ENCODE measurements at places on chromosomes 13 and 19.

- DNase-seq: no peak
These were observed 5.2 kb downstream of the LILRA4 start for GRCh38 chr19:54333586-54334298.

- no peak for DNase-seq
These were observed 36.3 kb upstream of the TFDP1 start for GRCh38 chr13:113548171-113548641.

DNA sequence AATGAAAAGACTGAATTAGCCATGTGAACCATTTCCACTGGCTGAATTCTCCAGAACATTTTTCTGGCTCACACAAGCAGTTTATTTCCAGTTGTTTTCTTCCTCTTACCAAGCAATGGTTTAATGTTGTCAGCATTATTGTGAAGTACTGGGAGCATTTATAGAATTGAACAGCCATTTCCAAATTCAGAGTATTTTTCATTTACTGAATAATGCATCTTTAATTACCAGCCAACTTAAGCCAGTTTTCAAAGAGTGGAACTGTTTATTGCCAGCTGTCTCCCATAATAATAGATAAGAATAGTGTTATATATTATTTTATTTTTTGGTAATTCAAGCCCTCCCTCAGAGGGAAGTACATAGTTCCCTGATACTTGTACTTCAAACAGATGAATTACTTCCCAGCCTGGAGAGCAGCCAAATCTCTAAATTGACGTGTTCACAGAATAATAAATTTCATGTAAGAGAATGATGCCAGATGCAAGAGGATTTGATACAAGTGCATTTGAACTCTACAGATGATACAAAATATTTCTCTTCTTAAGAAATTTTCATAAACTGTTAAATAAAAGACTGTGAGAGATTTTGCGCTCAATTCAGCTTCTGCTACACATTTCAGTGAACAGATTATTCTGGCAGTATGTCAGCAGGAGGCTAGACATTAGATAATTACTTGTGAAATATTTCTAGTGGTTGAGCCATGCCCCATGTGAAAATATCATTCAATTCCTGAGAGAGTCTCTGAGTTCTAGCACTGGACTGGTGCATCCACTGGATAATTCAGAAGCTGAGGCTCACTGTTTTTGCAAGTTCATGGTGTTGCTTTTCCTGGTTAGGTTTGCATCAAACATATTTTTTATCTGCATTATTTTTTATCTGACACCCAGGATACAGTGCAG is 315.9 kb downstream of the SLC7A1 start:
- DNase-seq: no peak

DNA sequence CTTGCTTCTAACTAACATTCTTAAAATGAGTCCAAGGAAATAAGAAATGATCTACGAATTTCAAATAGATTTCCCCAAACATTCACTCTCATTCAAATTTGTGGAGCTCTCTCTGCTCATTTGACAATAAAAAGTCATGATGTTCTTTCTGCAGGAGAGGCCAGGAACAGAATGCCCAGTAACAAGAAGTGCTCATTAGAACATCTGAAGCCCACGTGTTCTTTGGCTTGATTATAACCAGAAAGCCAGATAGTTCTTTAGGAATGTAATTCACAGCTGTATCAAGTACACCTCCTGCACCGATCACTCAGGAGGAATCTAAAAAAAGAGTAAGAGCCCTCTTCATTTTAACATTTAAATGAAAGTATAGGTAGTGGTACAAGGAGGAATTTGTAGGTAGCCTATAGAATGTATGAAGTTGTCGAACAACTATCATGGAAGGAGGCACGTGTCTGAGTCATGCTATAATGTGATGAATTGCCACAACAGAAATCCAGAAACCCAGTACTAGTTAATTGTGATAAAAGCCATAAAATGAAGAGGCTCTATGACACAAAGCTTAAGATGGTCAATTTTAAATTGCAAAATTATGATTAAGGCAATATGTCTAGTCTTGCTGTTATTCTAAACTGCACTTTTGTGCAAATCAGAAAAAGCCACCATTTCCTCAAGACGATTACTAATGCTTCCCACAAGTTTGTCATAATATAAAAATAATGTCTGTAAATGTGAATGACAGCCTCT is 12.8 kb downstream of the MEDAG start:
- DNase-seq: no peak

GRCh38 chr13:22189176-22190048 is 518.5 kb downstream of the FGF9 start:
- DNase-seq: no peak

GRCh38 chr13:94548382-94548781 is 47.6 kb downstream of the TGDS start:
- DNase-seq: no peak

DNA sequence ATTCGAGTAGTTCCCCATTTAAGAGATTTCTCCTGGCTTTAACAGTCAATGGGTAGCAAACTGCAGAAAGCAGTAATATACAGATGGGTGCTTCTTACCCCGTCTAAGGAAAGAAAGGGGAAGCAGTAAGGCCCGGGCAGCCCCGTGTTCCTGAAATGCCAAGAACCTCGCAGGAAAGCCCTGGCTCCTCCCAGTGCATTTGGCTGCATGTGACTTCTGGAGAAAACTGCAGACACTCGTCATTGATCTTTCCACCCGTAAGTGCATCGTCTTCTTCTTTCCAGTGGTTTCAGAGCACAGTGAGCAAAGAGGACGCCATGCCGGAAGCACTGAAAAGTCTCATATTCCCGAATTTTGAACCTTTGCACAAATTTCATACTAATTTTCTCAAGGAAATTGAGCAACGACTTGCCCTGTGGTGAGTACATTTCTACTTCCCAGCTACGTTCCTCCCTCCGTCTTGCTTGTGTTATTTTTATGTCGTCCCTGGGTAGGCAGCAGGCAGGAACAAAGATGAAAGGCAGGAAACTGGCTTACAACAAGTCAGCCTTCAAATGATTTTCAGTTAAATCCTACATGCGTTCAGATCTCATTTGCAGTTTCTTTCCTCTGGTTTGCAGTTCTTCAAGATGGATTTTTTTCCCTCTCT is 165.2 kb downstream of the STK24 start:
- DNase-seq: no peak

- DNase-seq: no peak
These were observed 346.6 kb downstream of the RFC3 start for GRCh38 chr13:34164582-34164981.

- peak; percentile 11 for DNase-seq
These were observed 22.0 kb upstream of the UBAC2 start for GRCh38 chr13:99178636-99179035.

DNA sequence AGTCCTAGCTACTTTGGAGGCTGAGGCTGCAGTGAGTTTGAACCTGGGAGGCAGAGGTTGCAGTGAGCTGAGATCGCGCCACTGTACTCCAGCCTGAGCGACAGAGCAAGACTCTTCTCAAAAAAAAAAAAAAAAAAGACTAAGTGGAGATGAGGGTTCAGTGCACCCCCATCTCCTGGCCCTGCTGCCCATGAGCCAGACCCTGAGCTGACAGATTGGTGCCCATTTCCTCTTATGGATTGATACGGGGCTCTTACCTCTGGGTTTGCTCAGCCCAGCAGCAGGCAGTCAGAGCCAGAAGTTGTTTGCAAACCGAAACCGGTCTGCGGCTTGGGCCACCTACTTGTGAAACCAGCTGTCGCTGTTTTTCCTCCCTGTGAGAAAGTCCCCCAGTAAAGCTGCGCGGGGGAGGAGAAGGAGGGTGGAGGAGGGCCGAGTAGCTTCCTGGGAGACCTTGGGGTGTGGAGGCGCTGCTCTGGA is 36.9 kb downstream of the ARRDC2 start:
- peak; percentile 82 for DNase-seq

- DNase-seq: no peak
These were observed 6.0 kb downstream of the GPI start for GRCh38 chr19:34370983-34371382.

- no peak for DNase-seq
These were observed 13.7 kb downstream of the FAM124A start for GRCh38 chr13:51235756-51236490.

- no peak for DNase-seq
These were observed 65.3 kb downstream of the ABCC4 start for GRCh38 chr13:95235974-95236373.

GRCh38 chr19:41928754-41929535 is 696 bp upstream of the ERFL start:
- DNase-seq: no peak

GRCh38 chr19:48481846-48482639 is 12.9 kb downstream of the CYTH2 start:
- no peak for DNase-seq

DNA sequence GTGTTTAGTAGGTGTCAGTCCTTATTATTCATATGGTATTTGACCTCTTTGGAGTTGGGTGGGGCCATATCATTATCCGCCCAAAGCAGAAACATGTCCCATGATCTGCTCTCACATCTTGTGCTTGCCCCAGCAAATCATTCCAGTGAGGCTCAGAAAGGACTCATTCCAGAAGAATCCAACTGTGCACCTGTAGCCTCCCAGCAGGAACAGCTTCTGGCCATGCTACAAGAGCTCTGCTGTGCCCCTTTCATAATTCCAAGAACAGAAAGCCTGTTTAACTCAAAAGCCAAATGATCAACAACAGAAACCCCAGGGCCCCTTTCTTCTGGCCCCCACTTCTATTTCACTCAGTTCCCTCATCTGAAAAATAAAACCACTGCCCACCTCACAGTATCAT is 673.1 kb downstream of the DIAPH3 start:
- DNase-seq: no peak

DNA sequence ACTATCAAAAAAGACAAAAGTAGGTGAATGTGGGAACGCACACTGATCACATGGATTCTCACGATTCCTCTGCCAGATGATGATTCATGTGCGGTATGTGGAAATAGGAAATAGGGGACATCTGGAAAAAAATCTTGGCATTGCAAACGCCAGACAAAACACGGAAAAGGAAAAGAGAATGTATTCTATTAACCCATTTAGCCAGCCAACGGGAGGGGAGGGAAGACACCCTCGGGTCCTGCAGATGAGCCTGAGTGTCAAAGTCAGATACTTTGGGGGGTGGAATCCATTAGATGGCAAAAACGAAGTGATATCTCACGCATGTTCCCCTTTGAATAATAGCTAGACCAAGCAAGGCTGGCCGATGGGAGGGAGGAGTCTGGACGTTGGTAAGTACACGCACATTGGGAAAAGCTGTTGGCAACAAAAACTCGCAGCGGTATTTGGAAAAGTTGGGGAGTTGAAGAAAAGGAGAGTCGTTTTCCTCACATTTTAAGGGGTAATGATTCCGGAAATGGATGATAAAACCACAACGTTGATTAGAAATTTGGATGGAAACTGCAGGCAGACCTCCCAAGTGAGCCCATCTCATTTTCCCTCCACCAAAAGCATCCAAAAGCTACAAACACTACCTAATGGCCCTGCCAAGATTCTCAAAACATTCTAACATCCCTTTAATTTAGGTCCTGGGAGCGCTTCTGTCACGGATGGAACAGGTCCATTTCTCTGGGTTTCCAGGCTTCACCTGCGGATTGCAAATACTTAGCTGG is 73.6 kb downstream of the COL4A1 start:
- DNase-seq: no peak

DNA sequence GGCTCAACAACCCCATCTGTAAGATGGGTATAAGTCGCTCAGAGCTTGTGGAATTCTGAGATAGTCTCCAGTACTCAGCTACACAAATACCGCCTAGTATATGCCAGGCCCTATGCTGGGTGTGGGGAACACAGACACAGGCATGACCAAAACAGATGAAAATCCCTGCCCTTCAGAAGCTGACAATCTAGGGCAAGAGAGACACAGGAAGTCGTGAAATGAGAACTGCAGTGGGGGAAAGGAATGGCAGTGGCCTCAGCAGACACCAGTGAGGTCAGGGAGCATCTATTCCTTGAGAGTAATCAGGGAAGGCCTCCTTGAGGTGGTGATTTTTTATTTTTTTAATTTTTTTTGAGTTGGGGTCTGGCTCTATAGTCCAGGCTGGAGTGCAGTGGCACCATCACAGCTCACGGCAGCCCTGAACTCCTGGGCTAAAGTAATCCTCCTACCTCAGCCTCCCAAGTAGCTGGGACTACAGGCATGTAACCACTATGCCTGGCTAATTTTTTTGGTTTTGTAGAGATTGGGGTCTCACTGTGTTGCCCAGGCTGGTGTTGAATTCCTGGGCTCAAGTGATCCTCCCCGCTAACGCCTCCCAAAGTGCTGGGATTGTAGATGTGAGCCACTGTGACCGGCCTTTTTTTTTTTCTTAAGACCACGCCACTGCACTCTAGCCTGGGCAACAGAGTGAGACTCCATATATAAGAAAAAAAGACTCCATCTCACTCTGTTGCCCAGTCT is 3.2 kb downstream of the TMIGD2 start:
- no peak for DNase-seq

- DNase-seq: no peak
These were observed 88.1 kb downstream of the TSC22D1 start for GRCh38 chr13:44487989-44488388.

GRCh38 chr13:113828282-113828825 is 35.5 kb downstream of the GAS6 start:
- DNase-seq: no peak

DNA sequence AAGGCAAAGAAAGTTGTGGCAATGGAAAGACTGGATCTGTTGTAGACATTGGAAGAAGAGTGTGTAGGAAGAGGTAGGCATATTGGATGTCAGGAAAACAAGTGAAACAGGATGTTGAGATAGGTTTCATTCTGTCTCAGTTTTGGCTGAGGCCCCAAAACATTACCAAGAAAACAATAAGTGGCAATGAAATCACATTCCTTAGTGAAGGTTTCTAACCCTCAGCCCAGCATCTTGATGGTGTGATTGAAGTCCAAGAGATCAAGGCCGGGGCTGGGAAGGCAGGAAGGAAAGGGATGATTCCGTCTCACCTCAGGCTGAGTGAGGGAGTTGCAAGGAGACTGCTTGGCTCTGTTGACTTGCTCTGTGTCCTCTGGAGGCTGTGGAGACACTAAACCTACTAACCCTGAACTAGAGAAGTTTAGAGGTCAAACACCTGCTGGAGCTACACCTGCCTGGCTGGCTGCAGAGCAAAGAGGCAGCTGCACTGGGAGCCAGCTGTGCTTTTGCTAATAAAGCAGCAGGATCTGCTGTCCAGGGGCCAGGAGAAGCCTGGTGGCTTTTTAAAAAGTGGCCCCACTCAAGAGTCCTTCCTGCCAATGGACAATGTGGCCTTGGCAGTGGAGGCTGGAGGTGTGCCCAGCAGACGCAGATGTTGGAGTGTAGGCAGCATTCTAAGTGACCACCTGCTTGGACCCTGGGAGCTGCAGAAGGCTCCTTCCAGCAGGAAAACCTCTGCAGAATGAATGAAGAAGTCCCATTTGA is 53.6 kb downstream of the DGKH start:
- no peak for DNase-seq

- no peak for DNase-seq
These were observed 68.5 kb upstream of the GTF3A start for GRCh38 chr13:27355894-27356293.

GRCh38 chr13:99151516-99151915 is 49.1 kb upstream of the UBAC2 start:
- DNase-seq: no peak

- no peak for DNase-seq
These were observed 31.1 kb downstream of the NFIC start for GRCh38 chr19:3397266-3398022.
